Activated T-helper 1 cell treated with anti-CD3 and anti-CD28 coated beads, Interleukin-2, amount 50 U/mL, for 16 hours (primary cell): ENCODE measurements at places on chromosomes 7 and 10.

GRCh38 chr7:48421357-48421756 lies 250.1 kb downstream of the ABCA13 start:
- DNase-seq = no peak

- DNase-seq = no peak
Measured at GRCh38 chr10:124740369-124741280, 3.6 kb downstream of the FAM53B start.

DNA sequence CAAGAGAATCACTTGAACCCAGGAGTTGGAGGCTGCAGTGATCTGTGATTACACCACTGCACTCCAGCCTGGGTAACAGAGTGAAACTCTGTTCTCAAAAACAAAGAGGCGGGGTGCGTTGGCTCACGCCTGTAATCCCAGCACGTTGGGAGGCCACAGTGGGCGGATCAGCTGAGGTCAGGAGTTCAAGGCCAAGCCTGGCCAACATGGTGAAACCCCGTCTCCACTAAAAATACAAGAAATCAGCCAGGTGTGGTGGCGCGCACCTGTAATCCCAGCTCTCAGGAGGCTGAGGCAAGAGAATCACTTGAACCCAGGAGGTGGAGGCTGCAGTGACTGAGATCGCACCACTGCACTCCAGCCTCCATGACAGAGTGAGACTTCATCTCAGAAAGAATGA lies 42.4 kb upstream of the NCAPG2 start:
- no peak for DNase-seq

DNA sequence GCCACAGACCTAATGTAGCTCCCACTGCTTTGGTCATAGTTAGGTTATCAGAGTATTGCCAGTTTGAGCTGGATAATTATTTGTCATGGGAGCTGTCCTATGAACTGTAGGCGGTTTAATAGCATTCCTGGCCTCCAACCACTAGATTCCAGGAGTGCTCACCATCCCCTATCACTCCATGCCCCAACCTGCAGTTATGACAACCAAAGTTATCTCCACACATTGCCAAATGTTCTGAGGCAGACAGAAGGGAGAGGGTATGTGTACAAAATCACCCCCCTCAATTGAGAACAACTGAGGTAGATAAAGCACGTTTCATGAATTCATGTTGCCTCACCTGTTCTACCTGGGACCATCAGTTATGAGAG lies 119.0 kb upstream of the CACUL1 start:
- DNase-seq = no peak

DNA sequence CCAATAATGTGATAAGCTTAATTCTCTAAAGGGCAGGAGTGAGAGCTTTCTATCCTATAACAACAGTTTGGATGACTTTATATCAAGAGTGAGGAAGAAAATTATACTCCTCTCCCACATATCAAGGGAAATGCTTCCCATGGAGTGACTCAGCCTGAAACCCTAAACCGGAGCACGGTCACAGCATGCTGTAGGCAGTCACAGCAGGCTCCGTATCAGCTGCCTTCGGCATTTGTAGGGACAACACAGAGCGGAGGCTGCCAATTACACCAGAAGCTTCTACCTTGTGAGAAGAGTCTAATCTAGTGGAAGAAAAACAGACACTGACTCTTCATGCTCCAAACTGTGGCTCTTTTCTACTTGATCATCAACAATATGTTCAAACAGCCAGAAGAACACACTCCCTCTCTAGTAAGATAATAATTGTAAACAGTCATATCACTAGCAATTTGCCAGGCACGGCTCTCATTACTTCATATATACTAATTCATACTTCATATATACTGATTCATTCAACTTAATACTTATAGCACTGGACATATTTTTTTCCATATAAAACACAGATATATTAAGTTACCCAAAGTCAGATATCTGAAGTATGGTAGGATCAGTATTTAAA lies 65.9 kb downstream of the DGKB start:
- DNase-seq = no peak

DNA sequence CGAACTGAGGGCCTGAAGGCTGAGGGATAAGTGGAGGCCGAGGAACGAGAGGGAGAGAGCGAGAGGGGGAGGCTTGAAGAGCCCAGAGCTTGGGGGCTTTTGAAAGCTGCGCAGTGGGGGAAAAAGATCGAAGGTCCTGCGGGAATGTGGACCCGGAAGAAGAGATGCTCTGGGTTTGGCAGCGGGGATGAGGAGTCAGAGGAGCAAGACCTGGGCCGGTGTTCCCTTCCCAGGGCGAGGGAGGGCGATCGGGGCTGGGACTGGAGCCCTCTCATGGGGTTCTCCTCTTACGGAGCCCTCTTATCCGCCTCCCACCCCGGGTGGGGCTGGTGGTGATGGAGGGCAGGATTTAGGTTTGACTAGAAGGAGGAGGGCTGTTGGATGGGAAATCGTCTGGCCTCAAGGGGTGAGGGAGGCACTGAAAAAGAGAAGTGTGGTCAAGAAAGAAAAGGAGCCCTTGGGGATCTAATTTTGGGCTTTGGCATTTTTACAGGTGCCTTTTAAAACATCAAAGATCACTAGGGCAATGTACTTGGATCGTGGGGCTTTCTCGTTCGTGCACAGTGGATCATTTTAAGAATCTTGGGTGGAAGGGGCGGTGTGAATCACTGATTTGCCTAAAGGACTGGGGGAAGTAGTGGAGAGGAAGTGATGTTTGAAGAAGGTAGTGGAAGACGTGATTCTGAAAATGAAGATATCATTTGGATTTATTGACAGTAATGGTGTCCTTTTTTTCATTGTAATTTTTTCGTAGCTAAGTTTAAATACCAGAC lies 637 bp downstream of the SAMD8 start:
- DNase-seq = no peak

- DNase-seq = no peak
Measured at GRCh38 chr7:110071192-110071591, 1019.7 kb upstream of the LRRN3 start.

GRCh38 chr7:130982160-130982638 lies 248.2 kb upstream of the KLF14 start:
- no peak for DNase-seq

DNA sequence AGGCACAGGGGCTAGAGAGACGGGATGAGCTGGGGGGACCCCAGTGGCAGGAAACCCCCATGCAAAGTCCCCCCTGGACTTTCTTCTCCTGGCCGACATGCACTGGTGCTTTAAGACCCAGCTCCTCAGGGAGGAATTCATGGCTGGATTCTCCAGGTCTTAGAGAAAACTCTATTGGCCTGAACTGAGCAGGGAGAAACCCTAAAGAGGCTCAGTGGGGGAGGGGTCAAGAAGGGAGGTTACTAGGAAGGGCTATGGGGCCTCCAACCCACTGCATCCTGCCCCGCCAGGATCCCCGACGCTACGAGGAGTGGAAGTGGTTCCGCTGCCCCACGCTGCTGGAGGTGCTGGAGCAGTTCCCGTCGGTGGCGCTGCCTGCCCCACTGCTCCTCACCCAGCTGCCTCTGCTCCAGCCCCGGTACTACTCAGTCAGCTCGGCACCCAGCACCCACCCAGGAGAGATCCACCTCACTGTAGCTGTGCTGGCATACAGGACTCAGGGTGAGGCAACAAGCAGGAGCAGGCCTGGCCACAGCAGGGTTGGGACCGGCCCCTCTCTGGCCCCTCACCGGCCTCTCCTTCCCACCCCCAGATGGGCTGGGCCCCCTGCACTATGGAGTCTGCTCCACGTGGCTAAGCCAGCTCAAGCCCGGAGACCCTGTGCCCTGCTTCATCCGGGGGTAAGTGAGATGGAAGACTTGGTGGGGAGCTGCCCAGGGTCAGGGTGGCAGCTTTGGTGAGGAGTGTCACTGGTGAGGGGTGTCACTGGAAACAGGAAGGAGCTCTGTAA lies 13.8 kb downstream of the ATG9B start:
- no peak for DNase-seq

DNA sequence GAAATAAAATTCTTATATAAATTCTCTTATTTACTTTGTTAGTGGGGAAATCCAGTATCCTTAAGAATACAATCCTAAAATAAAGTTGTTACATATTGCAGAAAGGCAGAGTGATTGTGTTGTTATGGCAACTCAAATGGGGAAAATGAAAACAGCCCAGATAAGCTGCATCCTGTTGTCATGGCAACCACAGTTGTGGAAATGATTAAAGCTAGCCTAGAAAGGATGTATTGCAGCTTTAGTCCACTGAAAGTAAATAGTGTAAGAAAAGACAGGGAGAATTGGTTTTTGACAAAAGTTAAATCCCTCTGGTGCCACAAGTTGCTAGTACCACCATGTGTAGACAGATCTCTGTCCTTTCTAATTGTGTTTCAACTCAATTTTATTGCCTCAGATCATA lies 43.2 kb downstream of the BTRC start:
- no peak for DNase-seq

DNA sequence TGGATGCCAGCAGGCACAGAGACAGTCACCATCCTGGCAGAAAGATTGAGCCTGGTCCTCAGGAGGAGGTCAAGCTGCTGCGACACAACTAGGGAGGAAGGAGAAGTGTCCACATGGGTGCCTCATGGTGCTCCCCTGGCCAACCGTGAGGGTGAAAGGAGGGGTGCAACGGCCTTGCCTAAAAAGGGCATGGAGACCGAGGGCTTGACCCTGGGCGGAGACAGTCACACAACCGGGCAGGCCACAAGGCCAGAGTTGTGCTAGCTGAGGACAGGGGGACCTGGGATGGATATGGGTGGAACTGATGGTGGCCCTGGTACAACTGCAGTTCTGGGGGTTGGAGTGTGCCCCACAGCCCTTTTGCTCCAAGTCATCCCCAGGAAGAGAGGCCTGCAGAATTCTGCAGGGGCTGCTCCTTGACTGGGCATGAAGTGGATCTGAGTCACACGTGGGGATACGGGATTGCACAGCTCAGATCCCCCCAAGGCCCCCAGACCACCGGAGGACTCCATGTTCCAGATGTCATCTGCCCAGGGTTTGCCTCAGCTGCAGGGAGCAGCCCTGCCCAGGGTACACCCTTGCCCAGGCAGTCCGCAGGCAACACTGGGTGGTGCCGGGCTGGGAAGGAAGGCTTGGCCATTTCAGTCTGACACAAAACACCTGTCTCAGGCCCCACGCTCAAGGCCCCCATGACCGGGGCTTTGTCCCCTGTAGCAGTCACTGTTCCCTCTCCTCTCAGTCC lies 602.3 kb upstream of the MGMT start:
- DNase-seq = no peak

- no peak for DNase-seq
Measured at GRCh38 chr7:53624356-53624755, 588.9 kb downstream of the POM121L12 start.

GRCh38 chr7:41835976-41836530 lies 133.2 kb upstream of the INHBA start:
- DNase-seq = no peak

- no peak for DNase-seq
Measured at GRCh38 chr10:52855546-52856325, 83.2 kb upstream of the MBL2 start.

- DNase-seq = peak; percentile 55
Measured at GRCh38 chr10:73931767-73932619, 21.1 kb downstream of the PLAU start.

- DNase-seq = no peak
Measured at GRCh38 chr10:118874171-118874570, 119.4 kb upstream of the CACUL1 start.

GRCh38 chr10:121527690-121528089 lies 70.6 kb downstream of the FGFR2 start:
- DNase-seq = no peak

GRCh38 chr10:133388973-133389818 lies 4.8 kb upstream of the MTG1 start:
- DNase-seq = no peak

DNA sequence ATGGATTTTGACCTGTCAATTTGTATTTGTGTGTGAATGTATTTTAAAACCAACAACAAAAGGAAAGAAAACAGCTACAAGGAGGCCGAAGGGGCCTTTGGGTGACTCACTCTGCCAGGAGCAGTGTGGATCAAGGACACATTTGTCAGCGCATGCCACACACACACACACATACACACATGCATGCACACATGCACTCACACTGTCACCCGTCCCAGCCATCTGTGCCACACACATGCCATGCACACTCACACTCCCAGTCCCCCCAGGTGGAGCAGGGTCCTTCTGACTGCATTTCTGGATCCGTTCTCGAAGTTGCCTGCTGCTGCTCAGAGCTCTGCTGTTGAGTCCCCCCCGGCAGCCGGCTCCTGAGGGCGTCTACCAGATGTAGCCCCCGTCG lies 26.0 kb downstream of the SPOCK2 start:
- no peak for DNase-seq

GRCh38 chr7:42493436-42494198 lies 256.6 kb upstream of the GLI3 start:
- no peak for DNase-seq

DNA sequence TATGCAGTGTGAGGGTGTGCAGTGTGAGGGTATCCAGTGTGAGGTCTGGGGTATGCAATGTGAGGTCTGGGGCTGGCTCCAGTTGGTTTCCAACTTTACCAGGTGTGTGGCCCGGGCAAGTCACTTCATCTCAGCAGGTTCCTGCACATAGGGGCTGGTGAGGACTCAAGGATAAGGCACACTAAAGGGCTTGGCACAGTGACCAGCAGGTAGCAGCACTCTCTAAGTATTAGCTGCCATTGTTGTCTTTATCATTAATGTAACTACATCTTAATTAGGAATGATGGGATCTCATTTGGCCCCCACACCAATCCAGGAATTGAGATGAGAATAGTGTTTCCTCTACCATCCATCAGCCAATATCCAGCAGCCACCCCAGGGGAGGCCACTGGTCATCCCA lies 117.3 kb downstream of the KCNMA1 start:
- DNase-seq = no peak
